ENCODE measurements at places on chromosomes 7 and 10. TPM values are rescaled to one million over a fixed set of nuclear protein-coding genes. Genes with fewer than 3 reads are reported as not detected.
A peak's percentile ranks its signal among the peaks of the same experiment; 100 is the strongest.

GRCh38 chr7:106569500-106569929, 91.4 kb downstream of the CCDC71L start:
- DNase-seq = no peak

- DNase-seq = no peak
These were observed 595.7 kb downstream of the CCSER2 start for GRCh38 chr10:84924131-84924530.

DNA sequence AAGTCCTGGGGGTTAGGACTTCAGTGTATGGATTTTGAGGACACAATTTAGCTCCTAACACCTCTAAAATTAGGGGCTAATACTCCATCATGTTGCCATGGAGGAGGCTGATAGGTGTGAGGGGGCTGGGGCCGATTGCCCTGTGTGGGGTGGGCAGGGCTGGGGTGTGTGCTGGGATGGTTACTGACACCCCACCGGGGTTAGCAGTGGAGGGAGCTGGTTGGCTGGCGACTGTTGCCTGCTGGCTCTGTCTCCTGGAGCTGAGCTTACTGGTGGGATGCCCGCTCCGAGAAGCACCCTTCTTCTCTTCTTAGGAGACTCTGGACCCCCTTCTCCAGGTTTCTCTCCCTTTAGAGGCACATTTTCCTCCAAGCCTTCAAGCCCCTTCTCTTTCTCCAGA, 22.2 kb upstream of the SH2D4B start:
- DNase-seq = no peak

The SLC26A5 gene
- polyA plus RNA-seq = 0.49 TPM

The FZD8 gene
- 14.8 TPM for polyA plus RNA-seq

DNA sequence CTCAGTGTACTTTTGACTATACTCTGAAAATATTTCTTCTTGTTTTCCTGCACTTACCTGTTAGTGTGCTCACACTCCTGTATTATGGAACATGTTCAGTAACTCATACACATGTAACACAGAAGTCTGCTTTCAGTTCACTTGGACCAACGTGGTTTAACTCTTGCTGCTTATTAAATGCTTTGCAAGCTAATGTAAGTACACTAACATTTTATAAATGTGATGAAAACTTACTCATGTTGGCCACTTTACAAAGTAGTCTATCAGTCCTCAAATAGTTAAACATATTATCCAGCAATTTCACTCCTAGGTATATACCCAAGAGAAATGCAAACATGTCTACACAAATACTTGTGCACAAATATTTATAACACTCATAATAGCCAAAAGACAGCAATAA, 98.4 kb downstream of the UBE2H start:
- no peak for DNase-seq

GRCh38 chr7:139909379-139910050, 80.5 kb downstream of the TBXAS1 start:
- DNase-seq = no peak

- DNase-seq = peak; percentile 94
These were observed 62.4 kb downstream of the PRKAG2 start for GRCh38 chr7:151814400-151815009.

- DNase-seq = no peak
These were observed 64.1 kb upstream of the MPP7 start for GRCh38 chr10:28366994-28367393.

DNA sequence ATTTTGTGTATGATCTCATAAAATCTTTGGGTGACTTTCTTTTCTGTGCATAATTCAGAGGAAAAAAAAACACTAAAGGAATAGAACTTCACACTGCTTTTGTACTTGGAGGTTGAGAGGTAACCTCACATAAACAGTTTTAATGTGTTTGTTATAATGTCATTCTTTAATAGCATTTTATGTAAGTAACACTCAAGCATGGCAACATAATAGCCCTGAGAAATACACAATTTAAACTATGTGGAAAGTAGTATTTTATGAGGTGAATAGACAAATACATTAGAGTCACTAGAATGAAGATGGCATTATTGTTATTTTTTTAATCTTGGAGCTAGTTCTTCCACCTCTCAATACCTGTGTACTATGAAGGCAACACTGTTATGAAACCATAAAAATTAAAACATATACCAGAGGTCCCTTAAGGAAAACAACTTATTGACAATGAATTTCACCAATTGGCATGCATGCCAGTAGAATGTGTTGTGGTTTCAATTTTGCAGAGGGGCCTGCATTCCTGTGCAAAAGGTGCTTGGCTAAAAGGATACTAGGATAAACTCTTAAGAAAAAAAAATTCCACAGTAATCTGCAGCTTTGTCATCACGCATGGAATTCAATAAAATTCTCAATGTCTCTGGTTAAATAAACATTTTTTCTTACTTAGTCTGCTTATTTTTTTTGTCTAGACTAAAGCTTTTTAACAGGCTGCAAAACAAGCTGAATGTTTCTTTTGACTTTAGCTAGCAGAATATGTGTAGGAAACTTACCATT, 102.5 kb downstream of the CD36 start:
- no peak for DNase-seq

The ABCB4 gene
- 0.75 TPM for polyA plus RNA-seq

The MAP3K8 gene
- polyA plus RNA-seq = 1.3 TPM

DNA sequence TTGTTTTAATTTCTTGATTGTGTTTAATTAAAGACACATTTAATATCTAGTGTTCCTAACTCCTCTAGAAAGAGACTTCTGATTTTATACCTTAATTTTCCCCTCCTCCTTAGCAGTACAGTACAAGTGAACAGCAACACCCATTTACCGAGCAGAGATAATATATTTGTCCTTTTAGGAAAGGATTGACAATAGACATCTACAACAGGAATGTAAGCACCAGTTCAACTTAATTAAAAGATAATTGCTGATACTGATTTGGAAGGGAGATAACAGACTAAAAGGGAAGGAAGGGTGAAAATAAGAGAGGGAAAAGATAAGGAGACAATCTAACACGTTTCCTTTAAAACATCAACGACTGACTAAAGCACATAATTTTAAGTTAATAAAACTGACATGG, 119.3 kb downstream of the SRPK2 start:
- DNase-seq = no peak

DNA sequence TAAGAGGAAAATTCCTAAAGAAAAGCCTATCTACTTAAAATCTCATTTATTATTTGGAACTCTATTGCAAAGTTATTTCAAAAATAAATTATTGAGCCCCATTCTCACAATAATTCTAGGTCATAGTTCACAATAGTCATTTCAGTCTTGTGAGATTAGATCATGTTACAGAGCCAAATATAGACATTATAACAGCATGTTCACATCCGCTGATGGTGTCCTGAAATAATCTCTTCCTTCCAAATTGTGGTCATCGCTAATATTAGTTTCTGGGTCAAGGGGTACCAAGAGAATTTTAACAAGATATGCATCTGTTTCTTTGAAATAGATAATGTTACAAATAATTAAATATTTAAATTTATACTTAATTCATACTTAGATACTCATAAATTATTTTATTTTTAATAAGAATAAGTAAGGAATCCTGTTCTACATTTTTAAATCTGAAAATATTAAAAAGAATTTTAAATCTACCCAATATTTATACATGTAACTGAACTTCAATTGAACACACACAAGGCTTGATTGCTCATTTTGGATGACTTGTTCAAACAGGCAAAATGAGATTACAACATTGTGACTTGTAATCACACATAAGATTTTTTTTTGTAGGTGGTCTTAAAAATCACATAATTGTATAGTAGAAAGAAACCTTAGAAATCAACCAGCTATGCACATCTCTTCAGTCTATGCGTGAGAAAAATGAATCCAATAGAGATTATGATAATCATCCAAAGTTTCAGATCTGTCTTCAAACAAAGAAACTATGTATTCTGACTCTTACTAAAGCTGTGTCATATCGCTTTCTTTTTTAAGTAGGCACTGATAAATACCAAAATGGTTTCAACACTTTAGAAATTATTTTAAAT, 13.1 kb downstream of the GNAT3 start:
- no peak for DNase-seq

The FXYD4 gene
- 3.4 TPM for polyA plus RNA-seq

The ITGA8 gene
- 1.6 TPM for polyA plus RNA-seq

Measured in brain (organoid and tissue), 16 donors.